ENCODE measurements at places on chromosomes 7 and 10.

GRCh38 chr7:79434867-79435266 lies 18.6 kb downstream of the MAGI2 start:
- DNase-seq = no peak

DNA sequence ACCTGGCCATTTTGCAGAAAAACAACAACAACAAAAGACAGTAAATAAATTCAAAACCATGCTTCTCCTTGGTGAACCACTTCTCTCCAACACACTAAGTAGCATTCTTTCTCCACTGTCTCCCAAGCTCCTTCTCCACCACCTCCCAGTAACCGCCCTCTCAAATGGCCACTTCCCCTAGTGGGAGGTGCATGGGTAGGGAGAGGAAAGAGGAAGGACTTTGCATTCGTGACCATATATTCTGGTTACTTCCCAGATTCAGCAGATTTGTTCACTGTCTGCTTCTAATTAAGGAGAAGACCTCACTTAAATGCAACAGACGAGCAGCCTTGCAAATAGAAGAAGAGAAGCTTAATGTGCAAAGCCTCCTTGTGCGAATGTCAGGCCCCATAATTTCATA lies 166.8 kb downstream of the SORCS1 start:
- DNase-seq = no peak

DNA sequence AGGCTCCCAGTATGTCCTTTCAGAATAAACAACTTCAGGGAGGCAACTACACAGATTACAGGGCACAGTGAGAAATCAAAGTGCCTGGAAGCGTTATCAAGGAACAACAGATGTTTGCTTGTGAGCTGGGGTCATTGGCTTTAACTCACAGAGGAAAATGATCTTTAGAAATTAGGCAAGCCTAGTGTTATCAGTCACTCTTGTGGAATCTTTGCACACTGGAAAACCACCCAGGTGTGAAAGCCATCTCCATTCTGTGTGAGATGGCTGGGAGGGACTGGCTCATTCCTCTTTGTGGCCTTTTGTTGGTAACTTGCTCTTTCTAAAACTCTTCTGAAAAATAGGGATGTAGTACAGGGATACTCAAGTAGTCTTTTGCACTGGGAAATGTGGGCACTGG lies 716.0 kb downstream of the XPNPEP1 start:
- no peak for DNase-seq

DNA sequence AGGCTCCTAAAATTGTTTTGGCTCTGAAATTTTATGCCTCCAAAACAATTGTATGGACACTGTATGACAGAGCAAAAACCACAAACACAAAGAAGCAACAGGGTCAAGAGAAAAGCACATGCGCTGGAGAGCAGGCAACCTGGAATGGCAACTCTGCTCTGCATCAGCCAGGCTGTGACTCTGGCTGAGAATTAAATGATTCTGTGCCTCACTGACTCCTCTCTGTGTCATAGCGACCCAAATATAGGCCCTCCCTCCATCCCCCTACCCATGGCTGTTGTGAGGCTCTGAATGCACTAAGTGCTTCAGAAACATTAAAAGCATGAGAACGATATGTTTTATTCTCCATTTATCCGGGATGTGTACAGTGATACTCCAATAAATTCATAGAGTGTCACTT lies 24.9 kb upstream of the NEBL start:
- DNase-seq = no peak

GRCh38 chr7:134902058-134902457 lies 84.2 kb upstream of the AGBL3 start:
- no peak for DNase-seq

- DNase-seq = no peak
Observed at GRCh38 chr10:22342421-22342820, 2.9 kb upstream of the SPAG6 start.

DNA sequence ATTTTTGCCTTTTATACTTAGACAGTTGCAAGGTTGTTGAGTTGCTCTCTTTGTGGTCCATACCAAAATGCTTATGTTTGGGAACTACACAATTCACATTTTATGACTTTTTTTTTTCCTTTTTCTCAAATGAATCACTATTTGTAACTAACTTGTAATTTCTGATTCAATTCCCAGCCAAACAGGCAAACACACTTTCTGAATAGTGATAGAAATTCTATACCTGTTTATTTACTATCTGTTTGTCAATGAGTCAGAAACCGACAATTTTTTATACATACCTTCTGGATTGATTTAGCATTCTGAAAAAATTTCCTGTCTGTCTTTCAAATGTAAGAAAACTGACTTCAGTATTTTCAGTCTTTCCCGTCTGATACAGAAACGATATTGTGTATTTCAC lies 69.1 kb downstream of the MBL2 start:
- no peak for DNase-seq

DNA sequence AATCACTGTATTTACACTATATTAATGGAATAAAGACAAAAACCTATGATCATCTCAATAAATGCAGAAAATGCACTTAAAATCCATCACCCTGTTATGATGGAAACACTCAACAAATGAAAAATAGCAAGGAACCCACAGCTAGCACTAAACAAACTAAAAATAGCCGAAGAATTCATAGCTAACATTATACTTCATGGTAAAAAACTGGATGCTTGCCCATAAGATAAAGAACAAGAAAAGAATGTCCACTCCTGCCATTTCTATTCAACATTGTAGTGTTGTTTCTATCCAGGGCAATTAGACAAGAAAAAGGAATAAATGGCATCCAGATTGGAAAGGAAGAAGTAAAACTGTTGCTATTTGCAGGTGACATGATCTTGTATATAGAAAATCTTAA lies 142.1 kb downstream of the STK31 start:
- no peak for DNase-seq

- no peak for DNase-seq
Observed at GRCh38 chr7:143954544-143954943, at the start of gene OR2F1. OR2F1 (plus strand) TSS chr7:143954844; CDS start chr7:143959971, 5,127 bp downstream.

DNA sequence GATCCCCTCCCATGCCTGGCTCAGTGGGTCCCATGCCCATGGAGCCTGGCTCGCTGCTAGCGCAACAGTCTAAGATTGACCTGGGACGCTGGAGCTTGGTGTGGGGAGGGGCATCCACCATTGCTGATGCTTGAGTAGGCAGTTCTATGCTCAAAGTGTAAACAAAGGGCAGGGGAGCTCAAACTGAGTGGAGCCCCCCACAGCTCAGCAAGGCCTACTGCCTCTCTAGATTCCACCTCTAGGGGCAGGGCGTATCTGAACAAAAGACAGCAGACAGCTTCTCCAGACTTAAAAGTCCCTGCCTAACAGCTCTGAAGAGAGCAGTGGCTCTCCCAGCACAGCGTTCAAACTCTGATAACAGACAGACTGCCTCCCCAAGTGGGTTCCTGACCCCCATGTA lies 31.2 kb upstream of the FFAR4 start:
- no peak for DNase-seq

DNA sequence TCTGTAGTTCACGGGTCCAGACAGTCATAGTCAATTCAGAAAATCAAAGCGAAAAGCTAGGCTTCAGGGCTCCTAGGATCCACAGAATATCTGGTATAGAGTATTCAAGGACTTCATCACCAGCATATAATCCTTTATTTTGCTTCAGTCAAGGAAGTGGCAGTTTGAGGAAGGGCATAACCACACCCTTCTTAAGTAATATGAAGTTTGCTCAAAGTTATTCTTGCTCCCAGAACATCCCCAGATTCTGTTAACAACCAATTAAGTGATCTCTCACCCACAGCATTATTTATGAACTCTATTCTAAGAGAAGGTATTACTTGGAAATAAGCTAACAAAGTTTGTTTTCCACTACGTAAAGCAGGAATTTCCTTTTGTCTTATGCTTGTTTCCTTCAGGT lies 13.2 kb downstream of the CWF19L1 start:
- no peak for DNase-seq

DNA sequence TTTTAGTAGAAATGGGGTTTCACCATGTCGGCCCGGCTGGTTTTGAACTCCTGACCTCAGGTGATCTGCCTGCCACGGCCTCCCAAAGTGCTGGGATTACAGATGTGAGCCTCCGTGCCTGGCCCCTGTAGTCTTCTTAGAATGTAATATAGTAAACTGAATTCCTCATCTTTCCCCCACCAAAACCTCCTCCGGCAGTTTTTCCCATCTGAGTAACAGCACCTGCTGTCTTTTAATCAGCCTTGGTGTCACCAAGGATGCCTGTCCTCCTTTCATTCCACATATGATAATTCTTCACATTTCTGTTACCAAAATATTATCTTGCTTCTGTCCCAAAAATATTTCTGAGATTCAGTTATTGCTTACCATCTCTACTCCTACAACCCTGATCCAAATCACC lies 80.2 kb downstream of the ZEB1 start:
- DNase-seq = no peak

GRCh38 chr10:31617757-31618156 lies 298.7 kb downstream of the ZEB1 start:
- no peak for DNase-seq

GRCh38 chr7:126791306-126791705 lies 461.4 kb downstream of the GRM8 start:
- no peak for DNase-seq

GRCh38 chr10:8297959-8298358 lies 243.5 kb downstream of the GATA3 start:
- DNase-seq = no peak

- no peak for DNase-seq
Observed at GRCh38 chr10:128741180-128741579, 615.0 kb upstream of the MKI67 start.

DNA sequence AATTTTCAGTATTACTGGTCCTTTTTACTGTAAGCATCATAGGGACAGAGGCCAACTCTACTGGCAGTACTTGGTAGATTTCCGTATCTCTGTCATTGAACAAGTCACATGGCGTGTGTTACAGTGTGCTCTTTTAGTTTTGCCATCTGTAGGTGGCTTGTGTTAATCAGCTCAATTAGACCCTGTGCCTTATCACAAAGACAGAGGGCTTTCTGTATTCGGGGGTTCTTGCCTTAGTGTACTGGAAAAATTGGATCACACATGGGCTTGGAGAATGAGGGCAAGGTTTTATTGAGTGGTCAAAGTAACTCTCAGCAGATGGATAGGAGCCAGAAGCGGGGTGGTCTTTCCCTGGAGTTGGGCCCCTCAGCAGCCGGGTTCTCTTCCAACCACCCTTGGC lies 21.3 kb upstream of the LRGUK start:
- no peak for DNase-seq

DNA sequence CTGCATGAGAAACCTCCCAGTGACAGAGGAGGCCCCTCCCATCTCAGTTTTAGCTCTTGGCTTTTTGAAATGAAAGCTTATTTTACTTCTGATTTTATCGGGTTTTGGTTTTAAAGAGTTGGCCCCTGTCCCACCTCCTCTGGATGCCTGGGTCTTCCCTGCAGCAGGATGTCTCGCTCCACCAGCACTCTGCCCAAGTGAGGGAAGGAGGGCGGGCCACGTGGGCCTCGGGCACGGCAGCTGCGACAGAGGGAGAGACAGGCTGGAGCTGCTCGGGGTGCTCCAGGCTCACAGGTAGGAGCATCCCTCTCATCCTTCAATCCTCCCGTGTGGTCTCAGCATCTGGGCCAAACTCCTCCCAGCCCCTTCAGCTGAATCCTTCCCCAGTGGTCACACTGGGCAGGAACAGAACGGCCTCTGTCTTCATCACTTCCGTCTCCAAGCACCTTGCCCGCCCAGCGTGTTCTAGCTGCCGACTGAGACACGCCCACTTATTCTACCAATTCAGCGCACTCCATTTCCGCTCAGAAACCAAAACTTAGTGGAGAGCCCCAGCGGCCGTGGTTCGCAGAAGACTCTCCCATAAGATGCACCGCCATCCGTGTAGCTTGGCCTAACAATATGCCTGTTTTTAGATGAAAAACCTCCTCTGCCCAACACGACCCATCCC lies 222.9 kb downstream of the GLRX3 start:
- DNase-seq = no peak

- DNase-seq = no peak
Observed at GRCh38 chr10:89224739-89225443, 17.8 kb upstream of the CH25H start.

DNA sequence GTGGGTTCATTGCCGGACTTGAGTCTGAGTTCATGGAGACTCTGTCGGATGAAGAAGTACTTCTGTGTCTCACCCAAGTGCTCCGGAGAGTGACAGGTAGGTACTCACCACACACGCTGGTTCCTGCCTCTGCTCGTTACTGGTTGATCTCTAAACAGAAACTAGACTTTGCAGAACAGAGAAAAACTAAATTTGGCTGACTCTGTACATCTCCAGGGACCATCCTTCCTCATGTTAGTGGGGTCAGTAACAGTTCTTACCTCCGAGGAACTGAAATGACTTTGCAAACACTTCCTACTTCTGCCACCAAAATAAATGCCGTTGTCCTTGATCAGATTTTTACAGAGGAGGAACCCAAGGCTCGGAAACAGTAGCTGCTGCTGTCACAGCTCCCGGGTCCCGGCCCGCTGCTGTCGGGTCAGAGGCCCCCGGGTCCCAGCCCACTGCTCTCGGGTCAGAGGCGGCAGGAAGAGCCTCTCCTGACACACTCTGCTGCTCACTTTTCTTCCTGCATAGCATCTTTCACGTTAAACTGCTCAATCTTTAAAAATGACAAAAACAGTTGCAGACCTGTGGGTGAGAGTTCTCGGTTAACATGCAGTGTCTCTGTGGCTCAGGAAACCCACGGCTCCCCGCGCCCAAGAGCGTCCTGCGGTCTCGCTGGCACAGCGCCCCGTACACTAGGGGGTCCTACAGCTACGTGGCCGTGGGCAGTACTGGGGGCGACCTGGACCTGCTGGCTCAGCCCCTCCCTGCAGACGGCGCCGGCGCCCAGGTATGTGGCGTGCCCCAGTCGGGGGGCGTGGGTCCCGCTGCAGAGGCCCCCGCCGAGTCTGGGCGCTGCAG lies 4.8 kb upstream of the MTG1 start:
- DNase-seq = peak; percentile 54

DNA sequence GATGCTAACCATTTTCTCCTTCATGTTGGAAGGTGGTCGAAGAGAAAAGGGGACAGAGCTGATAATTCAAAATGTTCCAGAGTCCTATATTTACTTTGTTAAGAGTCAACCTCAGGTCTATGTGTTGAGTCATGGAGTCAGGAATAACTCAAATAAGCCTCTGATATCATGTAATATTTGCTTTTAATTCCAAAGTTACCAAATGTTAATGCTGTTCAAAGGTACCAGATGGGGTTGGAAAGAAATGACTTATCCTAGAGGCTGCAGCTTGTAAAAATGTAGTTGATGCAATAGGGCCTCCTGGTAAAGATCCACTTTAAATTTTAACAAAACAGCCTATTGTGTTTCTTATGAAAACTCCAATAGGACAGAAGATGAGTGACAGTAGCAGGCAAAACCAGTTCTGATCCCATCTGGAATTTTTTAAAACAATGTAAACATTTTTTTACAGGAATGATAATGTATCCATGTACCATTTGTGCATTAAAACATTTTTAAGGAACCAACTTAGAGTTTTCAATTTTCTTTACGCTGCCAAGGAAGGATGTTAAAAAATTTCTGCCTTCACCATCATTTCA lies 218.2 kb downstream of the ANK3 start:
- DNase-seq = no peak

Measured in CD4-positive, alpha-beta T cell treated with Interleukin-10 for 1 hour (primary cell).